ENCODE measurements at places on chromosomes 4 and X.
A peak's percentile ranks its signal among the peaks of the same experiment; 100 is the strongest.

- no peak for DNase-seq
Observed at GRCh38 chr4:165553221-165553810, 174.5 kb downstream of the CPE start.

- DNase-seq = no peak
Observed at GRCh38 chr4:76203541-76203940, 10.1 kb downstream of the SCARB2 start.

DNA sequence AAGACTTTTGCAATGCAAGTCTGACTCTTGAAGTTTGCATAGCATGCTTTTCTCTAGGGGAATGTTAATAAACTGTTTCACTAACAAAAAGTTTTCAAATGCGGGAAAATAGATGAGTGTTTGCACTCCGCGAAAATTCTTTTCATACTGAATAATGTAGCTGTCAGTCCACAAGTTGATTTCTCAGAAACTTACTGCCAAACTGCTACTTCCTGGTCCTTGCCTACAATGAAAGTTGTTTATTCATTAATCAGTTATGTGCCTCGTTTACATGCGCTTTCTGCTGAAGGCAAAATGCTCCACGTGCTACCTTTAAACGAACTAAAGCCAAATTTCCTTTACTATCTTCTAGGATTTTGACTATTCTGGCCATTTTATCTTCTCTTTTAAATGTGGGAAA, 166.2 kb downstream of the MAGEB17 start:
- no peak for DNase-seq

DNA sequence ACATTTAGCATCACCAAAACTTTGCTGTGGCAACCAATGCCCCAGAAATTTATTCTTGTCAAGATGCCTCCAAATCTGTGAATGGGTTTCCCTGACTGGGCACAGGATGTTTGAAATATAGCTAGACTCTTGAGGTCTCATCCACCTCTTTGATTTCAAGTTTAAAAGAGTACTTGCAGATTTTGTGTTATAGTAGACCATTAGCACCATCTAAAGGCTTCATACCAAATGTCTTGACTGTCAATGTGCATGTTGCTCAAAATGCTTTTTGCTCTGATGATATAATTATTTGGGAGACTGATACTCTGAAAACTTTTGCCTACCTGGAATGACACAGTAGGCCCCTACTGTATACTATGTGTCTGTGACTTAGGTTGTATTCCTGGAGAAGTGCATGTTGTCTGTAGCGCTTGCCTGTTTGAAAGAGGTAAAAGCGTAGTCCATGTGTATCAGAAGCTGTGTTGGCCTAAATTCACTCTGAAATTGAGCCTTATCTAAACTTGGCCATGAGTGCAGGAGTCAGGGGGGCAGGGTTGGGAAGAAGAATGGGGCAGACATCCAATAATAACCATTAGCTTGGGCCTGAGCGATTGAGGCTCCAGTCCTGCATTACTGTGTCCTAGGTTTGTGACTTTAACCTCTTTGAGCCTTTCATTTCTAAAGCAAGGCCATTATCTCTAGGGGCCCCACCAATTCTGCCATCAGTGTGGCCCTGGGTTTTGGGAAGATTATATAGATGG, 33.8 kb downstream of the NDP start:
- no peak for DNase-seq

DNA sequence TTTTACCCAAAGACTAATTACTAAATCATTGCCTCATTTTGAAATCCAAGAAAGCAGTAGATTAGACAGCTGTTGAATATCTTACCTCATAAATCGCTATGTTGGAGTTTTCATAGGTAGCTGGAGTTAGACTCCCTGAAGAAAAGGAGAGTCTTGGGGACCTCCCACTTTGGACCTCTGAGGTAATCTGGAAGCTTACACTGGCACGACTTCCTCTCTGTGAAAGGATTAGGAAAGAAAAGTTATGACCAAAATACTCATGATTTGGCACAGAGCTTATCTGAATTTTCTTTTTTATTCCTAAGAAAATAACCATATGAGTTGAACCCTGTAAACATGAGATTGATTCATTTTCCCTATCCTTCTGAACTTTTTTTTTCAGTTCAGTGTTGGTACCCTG, 40.6 kb downstream of the GUCY2F start:
- DNase-seq = no peak

- no peak for DNase-seq
Observed at GRCh38 chr4:38125816-38126215, 165.6 kb downstream of the PTTG2 start.

GRCh38 chr4:114890773-114891172, 222.6 kb downstream of the NDST4 start:
- no peak for DNase-seq

- no peak for DNase-seq
Observed at GRCh38 chr4:152672206-152673092, 7.3 kb downstream of the TMEM154 start.

DNA sequence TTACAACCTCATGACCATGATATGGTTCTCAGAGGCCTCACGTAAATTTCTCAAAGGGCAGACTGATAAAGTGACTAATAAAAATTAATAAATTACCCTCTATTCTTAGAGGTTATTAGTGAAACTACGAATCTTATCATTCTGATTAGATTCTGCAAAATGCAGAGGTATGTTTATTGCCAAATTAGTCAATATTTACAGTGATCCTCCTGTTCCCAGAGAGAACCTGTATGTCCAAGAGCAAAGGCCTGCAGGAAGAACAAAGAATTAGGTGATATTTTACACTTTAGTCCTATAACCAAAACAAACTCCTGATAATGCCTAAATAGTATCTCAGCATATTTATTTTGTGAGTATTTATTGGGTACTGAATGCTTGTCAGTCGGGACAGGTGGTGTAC, 58.1 kb downstream of the FAM13A start:
- DNase-seq = no peak

DNA sequence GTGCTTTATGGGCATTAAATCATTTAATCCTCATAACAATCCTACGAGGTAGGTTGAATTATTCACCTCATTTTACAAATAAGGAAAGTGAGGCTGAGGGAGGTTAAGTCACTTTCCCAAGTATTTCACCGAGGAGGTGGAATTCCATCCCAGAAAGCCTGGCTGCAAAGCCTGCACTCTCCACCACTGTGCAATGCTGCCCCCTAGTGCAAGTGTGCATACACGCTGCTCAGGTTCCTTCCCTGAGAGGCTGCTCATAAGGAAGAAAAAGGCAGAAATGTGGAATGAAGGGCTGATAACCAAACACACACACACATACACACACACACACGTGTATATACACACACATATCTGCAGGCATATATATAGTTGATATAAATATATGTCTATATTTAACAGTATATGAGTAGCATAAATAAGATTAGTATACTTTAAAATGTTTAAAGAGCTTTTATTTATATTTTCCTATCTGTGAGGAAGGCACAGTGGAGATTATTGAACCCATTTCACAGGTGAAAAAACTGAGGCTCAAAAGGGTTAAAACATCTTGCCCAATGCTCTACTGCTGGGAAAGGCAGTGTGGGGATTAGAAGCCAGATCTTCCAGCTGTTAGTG, 714.5 kb upstream of the TENM3 start:
- DNase-seq = peak; percentile 7

- DNase-seq = no peak
Observed at GRCh38 chr4:80963051-80963450, 67.5 kb upstream of the BMP3 start.

DNA sequence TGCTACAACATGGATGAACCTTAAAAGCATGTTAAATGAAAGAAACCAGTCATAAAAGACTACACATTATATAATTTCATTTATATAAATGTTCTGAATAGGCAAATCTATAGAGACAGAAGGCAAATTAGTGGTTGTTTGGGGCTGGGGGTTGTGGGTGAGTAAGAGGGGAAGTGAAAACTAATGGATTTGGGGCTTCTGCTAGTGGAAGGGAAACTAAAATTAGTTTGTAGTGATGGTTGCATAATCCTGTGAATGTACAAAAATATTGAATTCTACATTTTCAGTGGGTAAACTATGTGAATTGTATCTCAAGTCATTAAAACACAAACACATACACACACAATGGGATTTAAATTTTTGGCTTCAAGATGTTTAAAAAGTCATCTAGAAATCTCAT, 25.4 kb upstream of the LIMCH1 start:
- no peak for DNase-seq
